NCI-H1048 (cell line): ENCODE measurements at places on chromosomes 6 and 20.

- peak; percentile 6 for DNase-seq
Measured at GRCh38 chr20:21702553-21703470, 2.7 kb upstream of the PAX1 start.

DNA sequence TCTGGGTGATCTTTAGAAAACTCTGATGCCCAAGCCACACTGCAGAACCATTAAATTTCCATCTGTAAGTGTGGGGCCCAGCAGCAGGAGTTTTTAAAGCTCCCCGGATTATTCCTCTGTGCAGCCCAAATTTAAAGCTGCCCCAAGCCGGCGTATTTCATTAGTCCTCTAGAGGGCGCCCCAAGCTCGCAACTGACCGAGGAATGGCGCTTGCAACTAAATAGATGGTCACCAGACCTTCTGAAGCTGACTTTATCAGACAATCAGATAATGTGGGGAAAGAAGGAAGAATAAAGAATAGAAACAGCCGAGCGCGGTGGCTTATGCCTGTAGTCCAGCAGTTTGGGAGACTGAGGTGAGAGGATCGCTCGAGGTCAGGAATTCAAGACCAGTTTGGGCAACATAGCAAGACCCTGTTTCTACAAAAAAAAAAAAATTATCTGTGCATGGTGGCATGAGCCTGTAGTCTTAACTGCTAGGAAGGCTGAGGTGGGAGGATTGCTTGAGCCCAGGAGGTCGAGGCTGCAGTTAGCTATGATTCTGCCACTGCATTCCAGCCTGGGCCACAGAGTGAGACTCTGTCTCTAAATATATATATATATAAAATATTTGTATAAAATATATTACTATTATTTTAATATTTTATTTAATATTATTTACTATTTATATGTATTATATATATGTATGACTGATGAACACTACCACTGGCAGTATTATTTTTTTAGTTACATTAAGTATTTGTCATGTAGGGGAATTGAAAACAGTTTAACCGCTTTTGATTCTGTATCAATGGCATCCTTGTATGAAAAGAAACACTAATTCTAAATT, 56.0 kb downstream of the OTOR start:
- peak; percentile 14 for DNase-seq

- DNase-seq, result no peak
Measured at GRCh38 chr20:38128691-38129090, 36.4 kb downstream of the TGM2 start.

GRCh38 chr6:20105838-20106237, 106.4 kb downstream of the MBOAT1 start:
- no peak for DNase-seq

GRCh38 chr20:16615199-16615598, 42.0 kb upstream of the KIF16B start:
- DNase-seq, result no peak

- no peak for DNase-seq
Measured at GRCh38 chr6:78618970-78619369, 248.4 kb upstream of the IRAK1BP1 start.

- DNase-seq, result no peak
Measured at GRCh38 chr6:149357726-149358538, 40.4 kb downstream of the TAB2 start.
